ENCODE measurements at places on chromosomes 4 and X. TPM values are rescaled to one million over a fixed set of nuclear protein-coding genes. Genes with fewer than 3 reads are reported as not detected.

Gene EVC2
- 8.0 TPM for total RNA-seq

Gene PDGFC
- total RNA-seq, result 64.4 TPM

DNA sequence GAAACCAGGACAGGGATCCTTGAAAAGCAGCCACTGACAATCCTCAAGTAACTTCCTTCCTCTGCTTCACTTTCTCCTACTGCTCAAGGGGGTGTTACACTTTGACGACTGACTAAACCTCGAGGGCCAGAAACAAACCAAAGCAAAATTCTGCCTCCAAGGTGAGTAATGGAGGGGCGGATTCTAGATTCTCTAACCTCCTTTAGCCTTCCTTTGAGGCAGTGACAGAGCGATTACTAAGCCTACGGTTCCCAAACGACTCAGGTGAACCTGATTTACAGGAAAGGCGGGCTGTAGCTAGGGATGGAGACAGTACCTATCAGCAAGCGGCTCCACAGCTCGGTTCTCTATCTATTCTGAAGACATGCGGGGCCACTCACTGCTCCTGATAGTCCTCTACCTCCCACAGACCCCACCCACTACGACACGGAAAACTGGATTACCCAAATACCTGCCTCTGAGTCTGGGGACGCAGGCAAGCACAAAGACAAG is 487 bp downstream of the TBCK start:
- DNase-seq, result peak; percentile 86

GRCh38 chr4:124459196-124459940 is 253.2 kb downstream of the ANKRD50 start:
- no peak for DNase-seq

- DNase-seq, result no peak
Observed at GRCh38 chr4:88960576-88960975, 96.4 kb downstream of the FAM13A start.

DNA sequence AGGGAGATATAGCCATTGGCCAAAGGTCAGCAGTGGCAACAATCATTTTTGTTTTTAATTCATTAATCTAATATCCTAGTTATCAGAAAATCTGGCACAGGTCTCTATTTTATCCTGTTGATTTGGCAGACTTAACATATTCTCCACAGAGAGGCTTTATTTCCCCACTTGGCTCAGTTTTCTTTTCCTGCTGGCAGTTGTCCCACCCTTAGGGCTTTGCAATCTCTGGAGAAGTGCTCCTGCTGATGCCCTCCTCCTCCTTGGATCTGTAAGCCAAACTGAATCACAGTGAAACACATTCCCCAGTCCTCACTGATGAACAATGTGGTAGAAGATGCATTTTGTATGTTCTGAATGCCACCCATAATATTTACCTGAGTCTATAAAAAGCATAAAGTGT is 889.7 kb downstream of the PDHA2 start:
- DNase-seq, result no peak

- DNase-seq, result no peak
Observed at GRCh38 chr4:154691229-154691628, 52.6 kb upstream of the LRAT start.
